Cortex of kidney (tissue), 1 donor: ENCODE measurements at places on chromosomes 2 and 18.

GRCh38 chr2:59184276-59185020 is 943.3 kb upstream of the FANCL start:
- DNase-seq = no peak

DNA sequence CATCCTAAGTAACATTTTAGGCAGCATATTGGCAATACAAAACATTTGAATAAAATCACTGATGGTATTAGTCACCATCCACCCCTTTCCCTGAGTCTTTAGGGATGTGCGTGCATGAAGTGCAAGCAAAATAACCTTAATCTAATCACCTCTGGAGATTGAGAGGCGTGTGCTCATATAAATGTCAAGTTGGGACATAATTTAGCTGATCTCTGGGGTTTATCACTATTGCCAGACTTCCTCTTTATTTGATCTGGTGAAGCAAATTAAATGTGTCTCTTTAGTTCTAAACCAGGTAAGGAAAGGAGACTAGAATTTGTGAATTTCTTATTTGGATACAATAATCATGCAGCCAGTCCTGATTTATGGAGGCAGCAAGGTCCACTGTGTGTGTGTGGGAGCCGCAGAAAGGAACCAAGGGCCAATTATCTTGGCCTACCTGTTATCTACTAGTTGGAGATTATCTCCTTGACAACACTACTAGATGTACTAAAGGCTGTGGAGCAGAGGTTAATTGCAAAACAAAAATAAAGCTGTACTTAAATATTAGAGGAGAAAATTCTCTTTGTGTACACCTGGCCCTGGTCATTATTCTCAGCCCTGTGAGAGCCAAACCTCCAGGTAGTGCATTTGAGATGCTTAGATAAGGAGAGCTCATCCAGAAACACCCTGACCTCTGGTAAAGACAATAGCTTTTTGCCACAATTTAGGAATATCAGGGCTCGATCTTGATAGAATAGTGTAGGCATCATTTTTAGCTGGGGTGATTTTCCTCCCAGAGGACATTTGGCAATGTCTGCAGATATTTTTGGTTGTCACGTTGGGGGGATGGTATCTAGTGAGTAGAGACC is 78.2 kb downstream of the HRH4 start:
- DNase-seq = no peak

- no peak for DNase-seq
These were observed 3.4 kb upstream of the FAHD2A start for GRCh38 chr2:95399061-95399460.

DNA sequence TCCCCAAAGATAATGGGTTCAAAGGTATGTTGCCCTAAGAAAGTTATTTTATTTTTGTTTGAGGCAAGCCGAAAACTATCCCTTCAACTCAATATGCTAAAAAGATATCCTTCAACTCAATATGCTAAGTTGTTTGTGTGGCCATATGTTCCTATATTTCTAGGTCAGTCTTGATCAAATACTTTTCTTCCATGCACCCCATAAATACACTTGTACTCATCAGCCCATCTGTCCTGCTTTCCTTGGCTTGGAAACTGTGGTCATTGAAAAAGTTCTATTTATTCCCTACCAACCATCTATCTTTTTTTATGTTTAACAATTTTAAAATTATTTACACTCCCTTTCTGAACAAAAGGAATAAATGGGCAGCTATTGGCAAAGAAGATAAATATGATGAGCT is 447.7 kb downstream of the NRXN1 start:
- no peak for DNase-seq

DNA sequence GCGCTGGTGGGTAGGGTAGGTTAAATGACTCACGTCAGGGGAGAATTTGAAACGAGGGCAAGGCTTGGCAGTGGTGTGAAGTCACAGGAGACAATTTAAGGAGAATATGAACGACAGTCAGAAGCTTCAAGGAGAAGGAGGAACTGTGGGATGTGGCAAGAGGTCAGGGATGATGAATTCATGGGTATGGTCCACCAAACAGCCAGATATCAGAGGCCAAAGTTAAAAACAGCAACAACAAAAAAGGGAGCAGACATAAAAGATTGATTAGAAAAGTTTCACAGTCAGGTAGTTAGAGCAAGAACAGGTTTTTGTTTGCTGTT is 1.4 kb upstream of the ZNF396 start:
- no peak for DNase-seq

- no peak for DNase-seq
These were observed 70.0 kb downstream of the DPP4 start for GRCh38 chr2:162004031-162004430.

GRCh38 chr2:239500574-239501550 is 100.0 kb upstream of the HDAC4 start:
- DNase-seq = no peak

GRCh38 chr2:200469708-200470211 is 40.1 kb downstream of the KCTD18 start:
- no peak for DNase-seq

- no peak for DNase-seq
These were observed 312.6 kb downstream of the DPP10 start for GRCh38 chr2:114754907-114755563.

GRCh38 chr2:224359569-224359968 is 42.3 kb downstream of the FAM124B start:
- no peak for DNase-seq

DNA sequence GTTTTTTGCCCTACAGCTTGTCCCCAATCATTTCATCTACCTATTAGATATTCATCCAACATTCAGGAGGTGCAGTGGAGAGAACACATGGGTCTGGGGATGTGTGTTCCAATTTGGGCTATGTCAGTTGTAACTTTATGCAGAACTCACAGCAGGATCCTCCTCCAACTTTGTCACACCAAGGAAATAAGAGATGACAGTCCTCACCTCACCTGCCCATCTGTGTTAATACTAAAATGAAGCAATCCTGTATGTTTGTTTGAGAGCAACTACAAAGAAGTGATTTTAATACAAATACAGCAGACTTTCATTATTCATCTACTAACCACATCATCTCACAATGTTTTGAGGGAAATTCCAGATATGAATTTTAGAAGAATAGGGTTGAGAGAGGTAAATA is 126.7 kb downstream of the ARHGAP15 start:
- no peak for DNase-seq

DNA sequence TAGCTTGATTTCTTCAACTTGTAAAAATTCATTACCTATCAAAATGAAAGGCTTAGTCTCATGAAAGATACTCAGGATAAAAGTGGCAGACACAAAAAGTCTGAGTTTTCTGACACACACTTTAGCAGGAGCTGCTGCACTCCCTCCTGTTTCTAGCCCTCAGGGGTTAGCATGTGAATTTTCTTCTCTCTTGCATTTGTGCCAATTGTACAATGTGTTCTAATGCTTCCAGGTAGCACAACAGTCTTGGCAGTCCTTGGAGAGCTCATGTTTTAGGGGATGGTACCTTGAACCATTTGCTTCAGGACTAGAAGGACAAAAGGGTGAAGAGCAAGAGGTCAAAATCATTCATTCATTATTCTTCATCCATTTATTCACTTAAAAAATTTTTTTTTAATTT is 316.8 kb downstream of the AFF3 start:
- DNase-seq = no peak

DNA sequence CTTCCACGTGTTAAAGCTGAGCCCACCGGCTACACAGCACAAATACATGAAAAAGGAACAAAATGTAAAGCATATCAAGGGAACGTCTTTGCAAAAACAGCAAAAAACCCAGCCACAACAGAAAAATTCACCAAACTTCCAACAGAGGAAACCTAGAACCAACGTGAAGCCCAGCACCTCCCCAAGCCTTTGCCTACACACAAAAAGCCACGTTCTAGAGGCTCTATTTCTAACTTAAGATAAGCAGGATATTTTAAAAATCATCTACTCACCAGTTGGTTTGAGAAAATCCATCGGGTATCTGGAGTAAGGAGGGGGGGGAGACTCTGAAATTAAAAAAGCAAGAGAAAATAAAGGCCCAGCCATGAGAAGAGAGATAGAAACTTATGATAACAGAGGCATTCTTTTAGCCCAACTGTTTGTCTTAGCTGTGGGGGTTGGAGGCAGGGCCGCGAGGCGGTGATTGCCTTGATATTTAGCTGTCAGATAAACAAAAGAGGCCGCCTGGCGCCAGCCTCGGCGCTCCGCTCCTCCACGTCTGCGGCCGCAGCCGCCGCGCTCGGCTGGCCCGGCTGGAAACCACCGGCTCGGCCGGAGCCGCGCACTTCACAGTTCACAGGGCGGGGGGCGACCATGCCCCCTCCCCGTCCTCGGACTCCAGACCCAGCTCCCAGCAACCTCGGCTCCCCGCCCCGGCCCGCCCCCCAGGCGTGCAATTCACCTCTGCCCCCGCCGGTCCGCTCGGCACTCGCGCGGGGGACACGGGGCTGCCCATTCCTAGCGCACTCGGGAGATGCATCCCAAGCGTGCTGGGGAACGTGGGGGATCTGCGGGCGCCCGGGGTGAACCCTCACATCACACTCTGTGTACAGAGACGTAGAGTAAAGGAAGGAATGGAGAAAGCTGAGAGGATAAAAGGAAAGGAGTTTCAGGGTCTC is 2.4 kb downstream of the SMAD7 start:
- peak; percentile 12 for DNase-seq

GRCh38 chr2:217911283-217912097 is 91.3 kb downstream of the TNS1 start:
- DNase-seq = no peak
